Activated CD4-positive, alpha-beta T cell treated with anti-CD3 and anti-CD28 coated beads, Interleukin-2, amount 50 U/mL, for 24 hours (primary cell): ENCODE measurements at places on chromosomes 6 and 20.

DNA sequence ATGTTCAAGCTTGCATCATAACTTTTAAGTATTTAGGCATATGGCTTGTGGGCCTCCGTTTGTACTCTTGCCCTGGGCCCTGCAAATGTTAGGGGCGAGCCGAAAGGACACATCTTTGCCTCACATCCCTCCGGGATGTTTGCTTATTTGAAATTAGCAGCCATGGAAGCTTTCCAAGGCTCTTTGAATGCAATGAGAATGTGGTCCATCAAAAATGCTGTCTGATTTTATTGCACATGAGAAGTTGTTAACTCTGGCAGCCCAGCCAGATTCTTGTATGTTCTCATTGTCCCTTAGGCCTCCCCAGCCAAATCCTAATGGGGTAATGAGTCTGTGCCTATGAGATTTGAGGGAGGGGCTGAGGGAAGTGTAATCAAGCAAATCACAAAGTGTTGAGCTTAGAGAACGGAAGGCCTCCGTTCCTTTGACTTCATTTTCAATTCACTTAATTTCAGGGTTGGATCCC is 261.2 kb upstream of the MARCKS start:
- no peak for DNase-seq

- DNase-seq, result no peak
Observed at GRCh38 chr6:63176181-63176580, 35.1 kb upstream of the FKBP1C start.

DNA sequence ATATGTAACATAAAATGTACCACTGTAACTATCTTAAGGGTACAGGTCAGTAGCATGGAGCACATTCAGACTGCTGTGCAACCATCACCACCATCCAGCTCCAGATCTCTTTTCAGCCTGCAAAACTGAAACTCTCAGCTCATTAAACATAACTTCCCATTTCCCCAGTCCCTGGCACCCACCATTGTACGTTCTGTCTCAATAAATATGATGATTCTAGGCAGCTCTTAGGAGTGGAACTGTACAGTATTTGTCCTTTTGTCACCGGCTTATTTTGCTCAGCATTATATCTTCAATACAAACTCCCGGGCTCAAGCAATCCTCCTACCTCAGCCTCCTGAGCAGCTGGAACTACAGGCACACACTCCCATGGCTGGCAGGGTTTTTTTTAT is 1.5 kb downstream of the ZC3H12D start:
- no peak for DNase-seq

- DNase-seq, result no peak
Observed at GRCh38 chr20:47749339-47749738, 35.9 kb downstream of the SULF2 start.

- no peak for DNase-seq
Observed at GRCh38 chr6:133108419-133108818, 132.7 kb upstream of the EYA4 start.

- DNase-seq, result no peak
Observed at GRCh38 chr6:159083146-159083545, 38.4 kb upstream of the TAGAP start.

DNA sequence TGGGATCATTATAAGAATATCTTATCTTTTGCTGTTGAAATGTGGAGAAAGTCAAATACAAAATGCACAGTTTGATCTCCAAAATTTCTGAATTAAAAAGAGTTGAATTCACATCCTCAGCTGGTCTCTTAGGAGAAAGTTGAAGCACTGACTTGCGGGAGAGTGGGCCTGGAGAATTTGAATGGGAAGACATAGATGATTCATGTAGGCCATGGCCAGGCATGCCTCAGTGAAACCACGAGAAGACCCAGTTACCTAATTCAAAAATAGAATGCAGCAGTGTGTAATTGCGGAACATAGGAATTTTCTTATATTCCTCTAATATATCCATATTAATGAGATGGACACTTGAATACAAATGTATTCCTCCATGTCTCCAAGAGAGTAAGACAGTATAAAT is 53.0 kb upstream of the DTNBP1 start:
- no peak for DNase-seq

- DNase-seq, result no peak
Observed at GRCh38 chr20:57546956-57547649, 13.8 kb upstream of the PCK1 start.

DNA sequence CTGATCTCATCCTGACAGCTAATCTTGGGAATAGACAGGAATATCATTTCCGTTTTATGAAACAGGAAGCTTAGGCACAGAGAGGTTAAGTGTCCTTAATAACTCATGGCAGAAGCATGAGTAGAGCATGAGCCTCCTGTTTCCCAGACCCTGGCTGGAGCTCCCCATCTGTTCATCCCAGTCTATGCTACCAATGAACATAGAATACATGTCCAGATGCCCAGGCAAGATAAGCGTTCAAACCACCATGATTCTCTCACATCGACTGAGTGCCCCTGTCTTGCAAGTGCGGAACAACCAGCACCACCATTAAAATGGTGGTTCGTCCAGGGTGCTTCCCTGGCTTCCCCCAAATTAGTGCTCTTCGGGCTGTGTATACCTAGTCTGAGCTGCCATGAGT is 217.1 kb downstream of the FARS2 start:
- DNase-seq, result no peak

DNA sequence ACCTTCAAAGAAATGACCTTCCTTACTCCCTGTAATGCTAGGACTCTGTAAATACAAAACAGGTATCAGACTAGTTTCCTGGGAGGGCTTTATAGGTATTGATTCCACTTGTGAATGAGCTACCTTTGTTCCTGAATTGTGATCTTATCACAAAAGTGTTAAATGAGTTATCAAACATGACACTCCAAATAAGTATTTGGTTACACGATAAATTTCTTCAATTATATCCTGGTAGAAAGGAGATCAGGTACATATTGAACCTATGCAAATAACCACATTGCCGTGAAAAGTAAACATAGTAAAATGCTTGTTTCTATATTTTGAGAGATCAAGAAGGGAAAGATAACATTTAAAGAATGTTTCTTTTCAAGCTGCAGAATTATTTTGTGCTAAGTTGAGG is 285.3 kb downstream of the HIVEP2 start:
- no peak for DNase-seq

DNA sequence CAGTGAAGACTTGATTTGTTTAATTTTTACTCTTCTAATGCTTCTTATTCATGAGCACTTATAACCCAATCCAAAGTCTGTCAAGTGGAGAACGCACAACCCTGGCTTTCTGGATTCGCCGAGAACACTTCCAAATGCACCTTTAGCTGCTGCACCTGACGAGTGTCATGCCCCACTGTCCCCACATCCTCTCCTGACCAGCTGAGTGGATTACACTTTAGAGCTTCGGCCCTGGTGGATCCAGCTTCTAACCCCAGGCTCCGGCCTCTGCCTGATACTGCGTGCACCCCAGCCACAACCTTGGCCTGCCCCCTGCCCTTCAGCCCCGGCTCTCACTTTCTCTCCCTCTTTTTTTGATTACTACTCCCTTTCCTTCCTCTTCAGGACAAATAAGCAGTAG is 258.8 kb downstream of the TMEM242 start:
- DNase-seq, result no peak

GRCh38 chr6:47165918-47166317 is 123.8 kb upstream of the ADGRF1 start:
- no peak for DNase-seq

DNA sequence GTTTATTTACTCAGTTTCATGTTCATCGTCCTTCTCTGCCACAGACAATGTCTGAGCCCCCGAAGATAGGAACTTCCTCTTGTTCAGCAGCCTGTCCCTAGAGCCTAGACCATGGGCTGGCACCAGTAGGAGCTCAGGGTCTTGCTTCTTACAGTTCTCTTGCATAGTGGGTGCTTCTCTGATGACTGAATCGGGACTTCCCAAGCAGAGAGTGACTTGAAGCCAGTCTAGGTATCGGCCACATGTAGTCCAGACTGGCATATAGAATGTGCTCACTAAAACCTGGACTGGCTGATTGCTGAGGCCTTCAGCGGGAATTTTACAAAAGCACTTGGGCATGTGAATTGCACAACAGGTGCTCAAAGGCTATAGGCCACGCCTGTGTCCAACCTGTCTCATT is 52.0 kb downstream of the PRDM1 start:
- DNase-seq, result no peak

- no peak for DNase-seq
Observed at GRCh38 chr6:90645634-90646033, 58.8 kb upstream of the MAP3K7 start.

DNA sequence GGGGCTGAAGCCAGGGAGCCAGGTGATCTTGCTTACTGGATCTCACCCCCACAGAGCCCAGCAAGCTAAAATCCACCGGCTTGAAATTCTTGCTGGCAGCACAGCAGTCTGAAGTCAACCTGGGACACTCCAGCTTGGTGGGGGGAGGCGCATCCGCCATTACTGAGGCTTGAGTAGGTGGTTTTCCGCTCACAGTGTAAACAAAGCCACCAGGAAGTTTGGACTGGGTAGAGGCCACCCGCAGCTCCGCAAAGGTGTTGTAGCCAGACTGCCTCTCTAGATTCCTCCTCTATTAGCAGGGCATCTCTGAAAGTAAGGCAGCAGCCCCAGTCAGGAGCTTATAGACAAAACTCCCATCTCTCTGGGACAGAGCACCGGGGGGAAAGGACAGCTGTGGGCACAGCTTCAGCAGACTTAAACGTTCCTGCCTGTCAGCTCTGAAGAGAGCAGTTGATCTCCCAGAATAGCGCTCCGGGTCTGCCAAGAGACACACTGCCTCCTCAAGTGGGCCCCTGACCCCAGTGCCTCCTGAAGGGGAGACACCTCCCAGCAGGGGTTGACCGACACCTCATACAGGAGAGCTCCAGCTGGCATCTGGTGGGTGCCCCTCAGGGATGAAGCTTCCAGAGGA is 206.3 kb upstream of the KHDRBS2 start:
- DNase-seq, result no peak

GRCh38 chr6:112912416-112913101 is 565.4 kb downstream of the RFPL4B start:
- DNase-seq, result no peak

GRCh38 chr6:31193206-31193605 is 22.7 kb upstream of the POU5F1 start:
- DNase-seq, result no peak

- DNase-seq, result no peak
Observed at GRCh38 chr6:125481056-125481455, 179.3 kb upstream of the HDDC2 start.

- no peak for DNase-seq
Observed at GRCh38 chr6:123022975-123023374, 26.9 kb downstream of the CLVS2 start.

DNA sequence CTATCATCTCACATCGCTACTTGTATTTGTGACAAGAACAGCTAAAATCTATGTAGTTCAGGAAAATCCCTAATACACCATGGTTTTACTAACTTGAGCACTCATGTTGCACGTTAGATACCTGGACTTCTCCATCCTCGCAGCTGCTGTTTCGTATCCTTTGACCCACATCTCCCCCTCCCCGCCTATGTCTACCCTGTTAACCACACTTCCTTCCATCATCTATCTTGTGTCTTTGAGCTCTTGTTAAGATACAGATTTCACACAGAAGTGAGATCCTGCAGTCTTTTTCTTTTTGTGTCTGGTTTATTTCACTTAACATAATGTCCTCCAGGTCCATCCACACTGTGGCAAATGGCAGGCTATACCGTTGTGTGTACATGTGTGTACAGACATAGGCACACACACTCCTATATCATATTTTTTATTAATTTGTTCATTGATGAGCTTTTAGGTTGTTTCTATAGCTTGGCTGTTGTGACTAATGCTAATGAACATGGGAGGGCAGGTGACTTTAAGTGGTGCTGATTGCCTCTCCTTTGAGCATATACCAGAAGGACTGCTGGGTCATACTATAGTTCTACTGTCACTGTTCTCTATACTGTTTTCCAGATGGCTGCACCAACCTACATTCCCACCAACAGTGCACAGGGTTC is 117.8 kb downstream of the WDR27 start:
- DNase-seq, result no peak

GRCh38 chr20:7926767-7927166 is 13.5 kb downstream of the HAO1 start:
- DNase-seq, result no peak

GRCh38 chr6:1144842-1145767 is 166.8 kb upstream of the FOXQ1 start:
- DNase-seq, result no peak

DNA sequence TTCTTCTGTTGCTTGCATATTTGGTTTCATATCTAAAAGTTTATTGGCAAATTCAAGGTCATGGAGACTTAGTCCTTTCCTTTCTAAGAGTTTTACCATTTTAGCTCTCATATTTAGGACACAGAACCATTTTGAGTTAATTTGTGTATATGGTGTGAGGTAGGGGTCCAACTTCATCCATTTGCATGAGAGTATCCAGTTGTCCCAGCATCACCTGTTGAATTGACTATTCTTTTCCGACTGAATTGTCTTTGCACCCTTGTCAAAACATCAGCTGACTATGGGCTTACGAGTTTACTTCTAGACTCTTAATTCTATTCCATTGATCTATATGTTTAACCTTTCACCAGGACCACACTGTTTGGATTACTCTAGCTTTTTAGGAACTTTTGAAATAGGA is 157.5 kb downstream of the RALGAPA2 start:
- no peak for DNase-seq

GRCh38 chr6:54617730-54618129 is 228.8 kb upstream of the FAM83B start:
- DNase-seq, result no peak

- DNase-seq, result peak; percentile 49
Observed at GRCh38 chr6:30450909-30451841, 38.1 kb upstream of the HLA-E start.
